HEK293T (cell line): ENCODE measurements at places on chromosomes 4 and X.

GRCh38 chr4:79174490-79175252 is 151.2 kb downstream of the NAA11 start:
- DNase-seq = no peak

- DNase-seq = no peak
Observed at GRCh38 chrX:78754917-78755316, 7.4 kb downstream of the LPAR4 start.

DNA sequence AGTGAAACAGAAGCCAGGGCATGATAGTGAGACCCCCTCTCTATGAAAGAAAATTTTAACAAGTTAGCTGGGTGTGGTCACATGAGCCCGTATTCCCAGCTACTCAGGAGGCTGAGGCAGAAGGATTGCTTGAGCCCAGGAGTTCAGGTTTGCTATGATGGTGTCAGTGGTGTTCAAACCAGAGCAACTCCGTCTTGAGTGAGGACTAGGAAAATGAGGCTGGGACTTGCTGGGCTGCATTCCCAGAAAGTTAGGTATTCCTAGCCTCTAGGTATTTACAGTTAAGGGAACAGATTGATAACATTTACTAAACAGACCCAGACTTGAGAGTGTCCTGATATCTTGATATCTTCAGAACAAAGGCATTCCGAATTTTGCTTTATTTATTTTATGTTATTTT is 37.0 kb upstream of the NOCT start:
- no peak for DNase-seq

- peak; percentile 42 for DNase-seq
Observed at GRCh38 chr4:140372751-140373327, 607 bp upstream of the SCOC start.

DNA sequence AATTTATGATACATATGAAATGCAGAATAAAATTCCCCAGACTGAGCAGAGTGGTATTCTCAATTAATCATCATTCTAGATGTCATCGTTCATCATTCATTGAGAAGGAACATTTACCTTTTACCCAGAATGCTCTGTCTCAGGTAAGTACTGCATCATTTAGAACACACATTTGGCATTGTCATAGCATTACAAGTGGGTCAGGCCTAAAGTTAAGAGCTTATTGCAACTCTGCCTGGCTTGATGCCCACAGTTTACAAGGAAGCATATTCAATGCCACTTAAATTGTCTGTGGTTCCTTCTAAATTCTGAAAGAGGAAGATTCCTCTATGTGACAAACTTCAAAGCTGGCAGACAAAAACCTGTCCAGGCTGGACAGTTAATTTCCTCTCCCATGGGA is 87.3 kb downstream of the CAMK2D start:
- no peak for DNase-seq

GRCh38 chr4:64399313-64400109 is 9.7 kb downstream of the TECRL start:
- DNase-seq = no peak

- DNase-seq = peak; percentile 17
Observed at GRCh38 chr4:113106108-113106507, 56.7 kb downstream of the ANK2 start.

DNA sequence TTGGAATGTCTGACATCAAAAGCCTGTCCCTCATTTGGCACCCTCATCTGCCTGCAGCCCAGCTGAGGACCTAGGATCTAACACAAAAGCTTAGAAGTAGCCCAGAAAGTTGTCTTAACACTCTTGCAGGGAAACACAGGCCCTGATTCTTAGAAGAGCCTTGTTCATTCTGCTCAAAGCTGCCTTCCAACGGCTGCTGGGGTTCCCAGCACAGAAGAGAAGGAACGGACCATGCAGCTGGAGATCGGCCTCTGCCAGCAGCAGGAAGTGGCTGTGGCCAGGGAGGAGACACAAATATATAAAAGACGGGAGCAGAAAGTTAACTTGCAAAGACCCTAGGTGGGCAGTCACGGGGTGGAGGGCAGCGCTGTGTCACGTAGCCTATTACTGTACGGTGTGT is 20.4 kb downstream of the PRPS2 start:
- no peak for DNase-seq

DNA sequence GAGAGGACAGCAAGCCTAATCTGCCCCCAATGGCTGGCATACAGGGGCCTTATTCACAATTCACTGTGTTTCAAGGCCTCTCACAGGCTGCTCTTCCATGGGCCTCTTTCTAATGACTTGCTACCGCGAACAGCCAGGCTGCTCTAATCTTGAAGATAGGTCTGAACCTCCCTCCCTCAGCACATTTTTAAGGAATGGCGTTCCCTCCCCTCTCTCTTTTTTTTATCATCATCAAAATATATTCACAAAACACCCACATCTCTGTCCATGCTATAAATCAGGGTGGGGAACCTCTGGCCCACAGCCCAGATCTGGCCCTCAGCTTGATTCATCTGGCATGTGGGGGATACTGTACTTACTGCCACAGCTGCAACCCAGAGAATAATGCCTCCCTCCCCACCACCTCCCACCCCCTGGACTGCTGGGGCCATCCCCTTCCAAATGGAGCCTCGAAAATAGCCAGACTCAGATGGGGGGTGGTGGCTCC is 76.2 kb upstream of the PLAC1 start:
- DNase-seq = no peak

DNA sequence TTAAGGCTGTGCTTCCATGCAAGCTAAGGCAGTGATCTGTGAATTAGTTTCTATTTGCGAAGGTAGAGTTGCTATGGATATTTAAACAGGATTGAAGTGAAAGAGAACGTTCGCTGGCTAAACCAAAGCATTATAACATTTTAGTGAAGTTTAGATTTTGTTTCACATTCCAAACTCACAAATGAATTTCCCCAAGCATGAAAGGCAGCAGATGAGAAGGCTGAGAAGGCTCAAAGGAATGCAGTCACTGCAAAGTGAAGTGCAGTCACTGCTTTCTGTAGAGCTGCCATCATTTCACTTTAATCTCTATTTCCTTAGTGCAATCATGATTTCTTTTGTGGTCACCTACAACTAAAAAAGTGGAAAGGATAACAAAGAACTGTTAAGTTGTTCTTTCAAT is 334.7 kb upstream of the NR3C2 start:
- DNase-seq = no peak

DNA sequence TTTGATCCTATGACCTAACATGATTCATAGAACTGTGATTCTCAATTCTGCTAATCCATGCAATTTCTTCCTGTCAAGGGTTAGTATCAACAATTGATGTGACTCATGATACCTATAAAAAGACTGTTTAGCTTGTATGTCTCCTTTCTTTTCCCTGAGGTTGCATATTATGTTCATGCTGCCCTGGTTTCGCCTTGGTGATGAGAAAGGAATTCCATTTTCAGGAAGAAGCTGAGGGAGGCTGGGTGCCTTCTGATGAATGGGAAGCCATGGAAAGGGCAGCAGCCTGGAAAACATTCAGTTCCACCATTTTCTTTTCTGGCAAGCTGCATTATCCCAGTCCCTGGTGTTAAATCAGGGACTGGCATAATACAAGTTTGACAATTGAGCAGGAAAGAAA is 976.5 kb downstream of the RPA4 start:
- DNase-seq = no peak

DNA sequence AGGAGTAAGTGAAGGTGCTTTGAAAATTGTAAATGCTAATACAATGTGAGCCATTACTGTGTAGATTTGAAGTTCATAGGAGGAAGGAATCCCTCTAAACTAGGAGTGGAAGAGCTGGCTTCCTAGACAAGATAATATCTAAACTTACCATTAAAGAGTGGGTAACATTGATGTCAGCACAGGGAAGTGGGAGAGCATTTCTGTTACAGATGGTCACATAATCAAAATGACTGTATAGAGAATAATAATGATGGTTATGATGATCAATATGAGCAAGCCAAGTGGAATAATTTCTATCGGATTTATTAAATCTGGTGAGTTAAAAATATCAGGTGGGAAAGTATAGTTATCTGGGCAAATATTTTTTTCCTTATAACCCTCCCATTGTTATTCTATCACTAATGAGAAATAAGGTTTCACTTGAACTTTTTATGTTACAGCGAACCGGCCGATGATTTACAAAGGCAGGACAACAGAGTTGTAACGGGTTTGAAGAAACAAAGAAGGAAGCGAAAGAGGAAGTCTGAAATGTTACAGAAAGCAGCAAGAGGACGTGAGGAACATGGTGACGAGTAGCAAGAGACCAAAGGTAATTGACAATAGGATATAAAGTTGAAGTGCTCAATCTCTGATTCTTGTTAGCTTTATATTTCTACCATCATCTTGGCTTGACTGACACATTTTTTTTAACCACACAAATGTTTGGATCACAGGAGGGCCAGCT is 43.5 kb downstream of the FMR1NB start:
- DNase-seq = no peak

DNA sequence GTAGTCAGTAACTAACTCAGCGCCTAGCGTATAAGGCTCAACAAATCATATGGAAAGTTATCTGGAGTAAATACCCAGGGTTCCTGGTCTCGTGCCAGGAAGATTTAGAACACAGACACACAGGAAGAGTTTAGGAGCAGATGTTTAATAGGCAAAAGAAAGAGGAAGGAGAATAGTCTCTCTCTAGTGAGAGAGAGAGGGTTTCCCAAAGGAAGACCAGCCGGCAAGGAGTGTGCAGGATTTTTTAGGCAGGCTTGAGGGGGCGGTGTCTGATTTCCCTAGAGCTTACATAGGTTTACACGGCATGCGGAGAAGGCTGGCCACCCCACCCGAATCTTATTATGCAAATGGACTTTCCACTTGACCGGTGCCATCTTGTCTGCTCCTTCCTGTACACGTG is 284.0 kb upstream of the FRG1 start:
- DNase-seq = no peak

GRCh38 chrX:42754115-42754514 is 23.8 kb downstream of the PPP1R2C start:
- DNase-seq = no peak

- no peak for DNase-seq
Observed at GRCh38 chr4:144820728-144821085, 174.8 kb downstream of the HHIP start.

DNA sequence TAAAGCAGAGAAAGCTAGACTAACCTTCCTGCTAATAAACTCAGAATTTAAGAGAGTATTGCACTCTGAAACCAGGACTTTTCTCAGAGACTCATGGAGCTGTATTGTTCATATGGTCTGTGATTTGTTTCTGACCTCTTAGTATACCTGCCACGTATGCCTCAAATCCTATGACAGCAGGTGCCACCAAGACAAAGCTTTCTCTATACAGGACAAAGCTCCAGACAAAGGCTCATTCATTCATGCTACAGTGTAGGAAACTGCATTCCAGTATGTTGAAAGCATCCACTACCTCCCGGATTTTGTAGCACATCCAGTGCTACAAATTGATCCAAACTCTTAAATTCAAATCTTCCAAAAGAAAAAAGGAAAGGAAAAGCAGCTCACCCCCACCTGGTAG is 178.3 kb downstream of the CHIC2 start:
- no peak for DNase-seq

GRCh38 chrX:10990976-10991375 is 120.2 kb upstream of the HCCS start:
- no peak for DNase-seq

DNA sequence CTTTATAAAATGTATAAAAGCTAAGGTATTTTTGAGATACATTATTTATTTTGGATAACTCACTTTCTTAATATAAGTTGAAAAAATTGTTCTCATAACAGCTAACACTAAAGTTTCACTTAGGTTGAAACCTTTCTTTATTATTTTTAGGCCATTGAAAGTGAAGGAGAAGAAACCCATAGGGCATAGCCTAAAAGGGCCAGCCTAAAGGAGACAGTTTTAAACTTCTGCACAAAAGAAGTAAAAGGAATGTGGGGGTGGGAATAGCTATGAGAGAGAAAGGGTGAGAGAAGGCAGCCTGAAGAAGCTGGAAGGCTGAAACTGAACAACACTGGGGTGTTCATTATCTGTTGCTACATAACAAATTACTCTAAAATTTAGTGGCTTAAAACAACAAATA is 57.6 kb upstream of the RAPGEF2 start:
- no peak for DNase-seq
